Heart left ventricle (tissue), 16 donors: ENCODE measurements at places on chromosomes 16 and 17. TPM values are rescaled to one million over a fixed set of nuclear protein-coding genes. Genes with fewer than 3 reads are reported as not detected.

DNA sequence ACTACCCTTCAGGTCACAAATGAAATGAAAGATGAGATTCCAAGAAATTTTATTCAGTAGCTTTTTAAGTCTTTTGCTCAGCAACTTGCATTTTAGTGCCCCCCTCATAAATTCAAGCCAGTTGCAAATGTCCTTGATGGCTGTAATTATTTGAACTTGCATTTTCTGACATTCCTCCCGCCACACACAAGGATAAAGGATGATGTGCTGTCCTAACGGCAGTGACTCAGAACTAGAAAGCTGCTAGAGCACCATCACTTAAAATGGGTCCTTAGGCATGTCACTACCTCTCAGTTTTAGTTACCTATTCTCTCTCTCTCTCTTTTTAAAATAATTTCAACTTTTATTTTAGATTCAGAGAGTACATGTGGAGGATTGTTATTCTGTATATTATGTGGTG, 306.7 kb downstream of the CNTNAP4 start:
- no peaks in the 10 kb centered on the region for H3K27me3 ChIP-seq
- no peaks in the 10 kb centered on the region for H3K36me3 ChIP-seq
- no peak overlapping the region for H3K27ac ChIP-seq
- H3K4me3 ChIP-seq: no peak overlapping the region
- no peak for DNase-seq

DNA sequence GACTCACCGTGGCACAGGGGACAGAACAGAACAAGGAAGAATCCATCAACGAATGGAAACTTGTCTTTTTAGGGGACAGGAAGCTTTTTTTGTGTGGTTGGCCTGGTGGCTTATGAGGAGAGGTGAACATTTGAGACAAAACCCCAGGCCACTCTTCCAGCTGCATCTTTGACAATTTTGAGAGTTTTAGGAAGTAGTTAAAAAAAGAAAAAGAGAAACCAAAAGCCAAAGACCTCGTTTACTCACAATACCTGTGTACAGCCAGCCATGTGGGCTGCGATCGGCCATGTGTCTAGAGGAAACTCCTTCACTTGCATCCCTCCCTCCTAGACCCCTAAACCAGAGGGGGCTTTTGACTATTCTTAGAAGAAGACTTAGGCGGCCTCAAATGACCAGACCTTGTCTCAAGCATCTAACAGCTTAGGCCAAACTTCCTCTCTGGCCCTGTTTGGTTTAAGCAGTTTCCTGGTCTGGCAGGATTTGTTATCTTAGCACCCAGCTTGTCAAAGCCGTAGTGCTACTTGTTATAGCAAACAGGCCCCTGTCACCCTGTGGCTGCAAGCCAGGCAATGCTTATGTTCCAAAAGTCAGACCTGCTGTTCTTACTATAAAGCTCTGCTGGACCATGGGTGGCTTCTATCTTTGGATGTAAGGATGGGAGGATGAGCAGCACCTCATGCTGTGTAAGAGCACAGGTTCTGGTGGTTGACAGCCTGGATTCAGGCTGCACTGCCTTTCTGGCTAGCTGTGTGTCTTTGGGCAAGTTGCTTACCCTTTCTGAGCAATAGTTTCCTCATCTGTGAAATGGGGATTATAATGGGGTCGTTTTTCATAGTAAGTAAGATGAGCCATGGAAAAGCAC, 17.7 kb downstream of the KSR1 start:
- peaks cover 34% of the 10 kb centered on the region for H3K4me1 ChIP-seq
- no peak overlapping the region for H3K27ac ChIP-seq
- DNase-seq: peak; percentile 64
- H3K27me3 ChIP-seq: no peaks in the 10 kb centered on the region

DNA sequence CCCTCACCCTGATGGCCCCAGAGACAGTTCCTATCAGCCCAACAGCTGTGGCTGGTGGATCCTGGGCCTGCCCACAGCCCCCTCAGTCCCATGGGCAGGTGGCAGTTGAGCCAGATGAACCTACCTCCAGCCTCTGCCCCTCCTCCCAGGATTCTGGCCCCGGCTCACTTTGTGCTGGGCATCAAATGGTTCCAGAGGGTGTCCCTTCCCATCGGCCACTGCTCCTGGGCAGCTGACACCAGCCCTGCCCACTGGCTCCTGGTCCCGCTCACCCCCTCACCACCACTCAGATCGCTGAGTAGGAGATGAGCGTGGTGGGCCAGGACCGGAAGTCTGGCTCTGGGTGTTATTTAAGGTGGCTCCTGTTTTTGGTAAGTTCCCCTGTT, 2.0 kb downstream of the TTYH2 start:
- peaks cover 38% of the 10 kb centered on the region for H3K4me1 ChIP-seq
- no peaks in the 10 kb centered on the region for H3K36me3 ChIP-seq
- no peak overlapping the region for H3K27ac ChIP-seq
- no peaks in the 10 kb centered on the region for H3K27me3 ChIP-seq

DNA sequence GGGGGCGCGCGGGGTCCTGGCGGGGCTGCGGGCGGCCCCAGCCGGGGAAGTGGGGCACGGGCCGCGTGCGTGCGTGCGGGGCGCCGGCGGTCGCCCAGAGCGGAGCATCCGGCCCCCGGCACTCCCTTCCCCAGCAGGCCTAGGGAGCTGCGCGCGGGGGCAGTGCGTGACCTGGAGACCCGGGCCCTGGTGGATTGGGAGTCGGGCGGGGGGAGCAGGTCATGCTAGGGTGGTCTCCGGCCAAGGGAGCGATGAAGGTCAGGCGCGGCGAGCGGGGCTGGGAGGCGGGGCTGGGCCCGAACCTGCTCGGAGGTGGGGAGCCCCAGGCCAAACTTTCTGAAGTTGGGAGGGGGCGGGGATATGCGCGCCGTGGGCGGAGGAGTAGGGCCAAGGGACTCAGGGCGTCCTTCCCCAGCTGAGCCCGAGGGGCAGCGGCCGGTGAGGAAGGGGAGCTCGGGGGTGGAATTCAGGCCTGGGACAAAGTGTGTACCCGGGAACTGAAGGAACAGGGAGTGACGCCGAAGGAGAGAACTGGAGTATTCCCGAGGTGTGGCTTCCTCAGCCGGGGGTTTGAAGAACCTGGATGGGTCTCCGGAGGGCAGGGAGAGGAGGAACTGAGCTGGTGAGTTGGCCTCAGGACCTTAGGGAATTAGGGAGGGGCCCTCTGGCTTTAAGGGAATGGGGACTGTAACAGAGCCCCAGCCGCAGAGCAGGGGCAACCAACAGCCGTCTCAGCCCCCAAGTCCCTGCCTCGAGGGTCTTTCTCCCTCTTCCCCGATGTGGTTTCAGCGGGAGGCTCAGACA, 589 bp downstream of the XYLT2 start:
- no peaks in the 10 kb centered on the region for H3K36me3 ChIP-seq
- H3K27ac ChIP-seq: peak overlapping the region; percentile 68
- DNase-seq: peak; percentile 51
- H3K4me1 ChIP-seq: no peaks in the 10 kb centered on the region
- H3K4me3 ChIP-seq: peak overlapping the region; percentile 96

Gene VPS25
- 43.5 TPM for total RNA-seq

Gene NTN1
- total RNA-seq: 23.1 TPM

Gene SPN
- 1.2 TPM for total RNA-seq

Gene GLIS2
- 16.1 TPM for total RNA-seq
